Activated naive CD4-positive, alpha-beta T cell treated with anti-CD3 and anti-CD28 coated beads, Interleukin-2, amount 50 U/mL, for 72 hours (primary cell): ENCODE measurements at places on chromosomes 1 and 21. TPM values are rescaled to one million over a fixed set of nuclear protein-coding genes. Genes with fewer than 3 reads are reported as not detected.

DNA sequence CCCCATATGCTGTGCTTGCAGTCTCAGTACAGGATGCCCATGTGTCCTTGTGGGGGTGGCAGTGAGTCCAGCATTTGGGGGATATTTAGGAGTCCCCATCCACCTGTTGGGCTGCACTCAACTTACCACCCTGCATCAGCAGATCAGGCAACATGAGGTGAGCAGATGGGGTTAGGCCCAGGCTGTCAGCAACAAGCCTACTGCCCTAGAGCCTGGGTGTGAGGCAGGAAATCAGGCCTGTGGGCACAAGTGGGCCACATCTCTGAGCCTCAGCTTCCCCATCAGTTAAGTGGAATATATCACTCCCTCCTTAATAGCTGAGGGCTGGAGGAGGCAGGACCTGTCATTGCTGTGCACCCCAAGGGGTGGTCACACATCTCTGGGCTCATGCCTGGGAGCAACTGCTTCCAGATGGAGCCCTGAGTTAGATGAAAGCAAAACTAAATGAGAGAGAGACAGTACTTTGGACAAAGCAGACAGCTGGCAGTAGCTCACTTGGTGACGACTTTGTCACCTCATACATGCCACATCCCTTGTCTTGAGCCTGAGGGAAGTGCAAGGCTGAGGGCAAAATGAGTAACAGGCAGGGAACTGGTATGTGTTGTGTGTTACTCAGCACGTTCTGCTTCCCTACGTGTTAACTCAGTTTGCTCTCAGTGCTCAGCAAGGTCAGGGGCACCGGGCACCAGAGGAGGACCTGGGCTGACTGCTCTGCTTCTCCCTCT is 48.4 kb downstream of the TRIM11 start:
- DNase-seq: no peak

- no peak for DNase-seq
Observed at GRCh38 chr1:246066573-246066972, 440.5 kb downstream of the SMYD3 start.

- DNase-seq: no peak
Observed at GRCh38 chr1:211811848-211812247, 18.7 kb downstream of the LPGAT1 start.

GRCh38 chr1:165376041-165376810 is 19.7 kb upstream of the LMX1A start:
- DNase-seq: peak; percentile 31

- DNase-seq: no peak
Observed at GRCh38 chr1:192879406-192879805, 70.6 kb downstream of the RGS2 start.

DNA sequence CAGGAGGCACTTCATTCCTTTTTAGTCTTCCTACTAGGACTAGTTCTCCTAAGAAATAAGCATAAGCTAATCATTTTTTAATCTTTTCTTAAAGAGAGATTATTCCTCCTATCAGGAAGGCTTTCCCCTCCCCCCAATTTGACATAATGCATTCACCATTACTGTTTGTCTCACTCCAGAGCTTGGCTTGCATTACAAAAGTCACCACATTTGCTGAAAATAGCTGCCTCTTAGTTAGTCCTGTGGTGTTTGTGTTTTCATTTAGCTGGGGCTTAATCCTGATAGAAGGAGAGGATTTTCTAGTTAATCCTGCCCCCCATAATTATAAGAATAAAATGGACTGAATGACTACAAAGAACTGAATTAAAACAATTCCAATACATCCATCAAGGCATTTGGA is 307.1 kb upstream of the RRP15 start:
- DNase-seq: no peak

The TFB2M gene
- total RNA-seq: 11.9 TPM

GRCh38 chr1:197614916-197615692 is 160.2 kb downstream of the DENND1B start:
- DNase-seq: no peak

DNA sequence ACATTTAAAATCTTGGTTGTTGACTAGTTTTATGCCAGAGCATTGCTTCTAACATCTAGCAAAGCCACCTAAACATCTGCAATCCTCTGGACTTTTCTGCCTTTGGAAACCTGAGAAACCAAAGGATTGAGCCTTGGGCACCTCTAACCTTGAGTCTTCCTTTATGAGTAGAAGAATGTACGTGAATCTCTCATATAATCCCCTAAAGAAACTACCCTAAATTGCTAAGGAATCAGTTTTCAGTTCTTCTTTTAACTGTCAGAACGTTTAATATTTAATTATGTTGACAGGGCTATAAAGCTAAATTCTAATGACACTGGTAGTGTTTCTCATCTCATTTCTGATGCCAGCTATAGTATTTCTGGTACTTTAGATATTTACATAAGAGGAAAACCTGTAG is 997.3 kb downstream of the AMY1C start:
- no peak for DNase-seq

The ALPL gene
- not detected for total RNA-seq

The OSBPL9 gene
- total RNA-seq: 63.4 TPM

GRCh38 chr1:85320371-85321131 is 44.1 kb upstream of the BCL10 start:
- DNase-seq: no peak

GRCh38 chr21:43328958-43329691 is 97.8 kb downstream of the SIK1 start:
- no peak for DNase-seq

The CDA gene
- not detected for total RNA-seq
